Gastroesophageal sphincter (tissue), 4 donors: ENCODE measurements at places on chromosomes 11 and 22. TPM values are rescaled to one million over a fixed set of nuclear protein-coding genes. Genes with fewer than 3 reads are reported as not detected.

DNA sequence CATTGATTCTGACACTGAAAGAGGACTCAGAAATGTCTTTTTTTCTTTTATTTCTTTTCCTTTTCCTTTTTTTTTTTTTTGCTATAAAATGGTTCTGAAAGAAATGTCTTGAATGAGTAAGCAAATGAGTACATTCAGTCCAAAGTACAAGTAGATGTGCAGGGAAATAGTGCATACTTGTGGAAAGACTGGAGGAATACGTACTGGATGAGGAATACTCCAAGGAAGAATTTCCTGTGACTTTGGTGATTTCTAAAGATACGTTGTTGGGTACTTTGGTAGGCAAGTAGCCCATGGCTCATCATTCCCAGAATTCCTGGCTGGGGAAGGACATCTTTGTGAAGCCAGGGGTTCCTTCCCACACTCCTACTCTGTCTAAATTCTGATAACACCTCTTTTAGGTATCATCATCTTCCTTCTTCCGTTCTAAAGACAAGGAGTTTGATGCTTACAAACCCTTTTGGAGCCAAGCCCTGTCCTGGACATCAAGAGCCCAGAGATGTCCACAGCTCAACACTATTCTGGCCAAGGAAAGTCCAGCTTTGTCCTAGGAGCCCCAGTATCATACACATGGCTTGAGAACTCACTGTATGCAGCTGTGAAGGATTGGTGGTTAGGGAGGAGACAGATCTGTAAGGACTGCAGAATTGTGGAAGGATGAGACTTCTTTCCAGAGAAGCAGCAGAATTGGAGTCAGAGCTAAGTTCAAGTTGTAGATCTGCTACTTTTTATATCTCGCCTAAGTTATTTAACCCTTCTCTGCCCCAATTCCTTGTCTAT lies 4.8 kb upstream of the NUP98 start:
- ATAC-seq, result no peak

DNA sequence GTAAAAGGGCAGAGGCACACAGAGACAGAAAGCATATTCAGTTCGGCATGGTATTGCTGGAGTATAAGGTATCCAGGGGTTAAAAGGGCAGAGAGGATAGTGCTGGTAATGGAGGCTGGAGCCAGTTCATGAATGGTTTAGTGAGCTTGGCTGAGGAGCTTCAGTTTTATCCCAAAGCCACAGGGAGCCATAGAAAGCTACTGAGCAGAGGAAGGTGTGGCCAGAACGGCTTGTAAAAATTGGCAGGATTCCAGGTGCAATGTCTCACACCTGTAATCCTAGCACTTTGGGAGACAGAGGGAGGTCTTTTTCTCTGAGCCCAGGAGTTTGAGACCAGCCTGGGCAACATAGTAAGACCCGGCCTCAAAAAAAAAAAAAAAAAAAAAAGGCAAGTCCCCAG lies 186.1 kb downstream of the MYO18B start:
- no peak for ATAC-seq

DNAJC24 gene
- total RNA-seq, result 25.2 TPM

ARHGAP8 gene
- total RNA-seq, result 1.6 TPM

PGR gene
- total RNA-seq, result 5.1 TPM
